ENCODE measurements at places on chromosomes 16 and 17.

- no peak for DNase-seq
Observed at GRCh38 chr16:52460639-52461178, 86.2 kb downstream of the TOX3 start.

GRCh38 chr17:46045639-46046038 lies 46.6 kb downstream of the STH start:
- DNase-seq, result no peak

DNA sequence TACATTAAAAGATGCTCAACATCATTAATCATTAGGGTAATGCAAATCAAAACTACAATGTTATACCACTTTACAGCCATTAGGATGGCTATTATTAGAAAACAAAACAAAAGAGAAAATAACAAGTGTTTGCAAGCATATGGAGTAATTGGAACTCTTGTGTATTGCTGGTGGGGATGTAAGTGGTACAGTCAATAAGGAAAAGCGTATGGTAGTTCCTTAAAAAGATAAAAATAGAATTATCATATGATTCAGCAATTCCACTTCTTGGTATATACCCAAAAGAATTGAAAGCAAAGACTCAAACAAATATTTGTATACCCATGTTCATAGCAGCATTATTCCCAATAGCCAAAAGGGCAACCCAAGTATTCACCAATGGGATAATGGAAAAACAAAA lies 1.4 kb upstream of the CAPNS2 start:
- no peak for DNase-seq

GRCh38 chr16:12132290-12132689 lies 155.8 kb downstream of the SNX29 start:
- no peak for DNase-seq

DNA sequence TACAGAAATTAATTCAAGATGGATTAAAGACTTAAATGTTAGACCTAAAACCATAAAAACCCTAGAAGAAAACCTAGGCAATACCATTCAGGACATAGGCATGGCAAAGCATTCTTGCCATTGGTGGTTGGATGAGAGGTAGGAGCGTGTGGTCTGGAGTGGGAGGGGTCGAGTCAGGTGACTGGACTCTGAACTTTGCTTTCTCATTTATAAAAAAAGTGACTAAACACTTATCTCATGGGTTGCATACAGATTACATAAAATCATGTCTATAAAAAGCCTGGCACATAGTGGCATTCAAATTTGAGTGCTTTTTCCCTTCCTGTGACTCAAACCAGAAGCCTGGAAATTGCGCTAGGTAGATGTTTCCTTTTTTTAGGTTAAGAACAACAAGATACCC lies 159.7 kb upstream of the SHISA6 start:
- no peak for DNase-seq

DNA sequence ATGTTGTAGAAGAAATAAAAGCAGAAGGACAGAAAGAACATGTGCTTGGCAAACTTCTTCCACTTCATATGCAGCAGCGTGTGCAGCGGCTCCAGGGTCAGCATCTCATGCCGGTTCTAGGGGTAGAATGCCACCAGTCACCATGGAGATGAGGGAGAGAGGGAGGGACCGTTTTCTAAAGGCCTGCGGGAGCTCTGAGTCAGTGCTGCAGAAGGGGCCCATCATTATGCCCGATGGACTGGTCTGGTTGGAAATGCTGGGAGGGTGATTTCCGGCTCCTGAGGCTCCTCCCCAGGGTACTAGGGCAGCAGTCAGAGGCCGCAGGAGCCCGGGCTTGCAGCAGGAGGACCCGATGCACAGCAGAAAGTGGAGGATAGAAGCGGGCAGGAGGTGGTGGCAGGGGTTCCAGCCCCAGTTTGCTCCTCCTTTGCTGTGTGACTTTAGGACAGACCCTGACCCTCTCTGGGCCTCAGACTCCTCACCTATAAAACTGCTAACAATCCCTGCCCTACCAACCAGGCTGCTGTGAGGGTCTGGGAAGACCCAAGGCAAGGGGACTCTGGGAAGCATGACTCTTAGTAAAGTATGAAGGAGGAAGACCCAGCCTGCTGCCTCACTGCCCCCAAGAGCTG lies 28.6 kb downstream of the TRPV3 start:
- no peak for DNase-seq

DNA sequence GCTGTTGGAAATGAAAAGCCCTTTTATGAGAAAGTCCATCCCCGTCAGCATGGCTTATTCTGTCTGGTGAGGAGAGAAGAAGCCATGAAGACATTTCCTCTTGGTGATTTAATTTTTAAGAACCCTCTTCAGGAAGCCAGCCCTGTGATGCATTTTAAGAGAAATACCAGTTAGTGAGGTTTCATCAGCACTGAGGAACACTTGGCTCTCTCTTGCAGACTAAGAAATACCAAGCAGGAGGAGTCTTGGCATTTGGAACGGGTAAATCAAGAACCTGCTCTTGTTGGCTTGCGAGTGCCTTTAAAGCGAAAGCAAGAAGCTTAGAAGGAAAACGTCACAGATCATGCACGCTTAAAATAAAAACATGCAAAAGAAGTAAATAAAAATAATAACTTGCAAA lies 17.5 kb downstream of the RAB11FIP3 start:
- DNase-seq, result no peak

- no peak for DNase-seq
Observed at GRCh38 chr17:67546578-67547527, 169.8 kb downstream of the PITPNC1 start.

GRCh38 chr16:46848768-46849764 lies 18.1 kb upstream of the C16orf87 start:
- DNase-seq, result no peak

GRCh38 chr16:66442502-66443268 lies 15.6 kb downstream of the BEAN1 start:
- no peak for DNase-seq

DNA sequence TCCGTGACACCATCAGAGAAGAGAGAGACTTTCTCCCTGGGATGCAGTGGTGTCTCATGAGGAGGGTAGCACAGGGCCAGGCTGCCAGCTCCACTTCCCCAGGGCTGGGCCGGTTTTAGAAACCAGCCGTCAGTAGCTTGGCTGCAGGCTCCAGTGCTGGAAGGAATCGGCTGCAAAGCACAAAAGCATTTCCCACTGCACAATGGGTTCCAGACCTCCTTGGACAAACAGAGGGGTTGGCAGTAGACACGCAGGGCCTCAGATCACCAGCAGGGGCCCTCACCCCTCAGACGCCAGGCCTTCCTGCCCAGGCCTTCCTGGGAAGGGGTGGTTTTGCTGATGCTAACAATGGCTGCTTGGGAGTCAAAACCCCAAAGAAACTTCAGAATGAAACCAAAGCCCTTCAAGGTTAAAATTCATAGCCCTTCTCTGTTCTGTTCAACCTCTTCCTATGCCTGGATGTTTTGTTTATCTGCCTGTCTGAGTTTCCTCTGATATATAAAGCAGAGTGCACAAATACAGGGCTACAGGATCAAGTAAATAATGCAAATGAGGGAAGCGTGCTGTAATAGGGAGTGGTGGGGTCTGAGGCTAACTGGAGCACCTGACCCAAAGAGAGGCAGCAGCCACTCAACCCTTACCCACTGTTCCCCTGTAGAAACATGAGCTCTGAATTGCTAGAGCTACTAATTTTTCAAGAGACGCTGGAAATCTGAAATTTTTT lies 26.2 kb downstream of the TEKT5 start:
- DNase-seq, result no peak

DNA sequence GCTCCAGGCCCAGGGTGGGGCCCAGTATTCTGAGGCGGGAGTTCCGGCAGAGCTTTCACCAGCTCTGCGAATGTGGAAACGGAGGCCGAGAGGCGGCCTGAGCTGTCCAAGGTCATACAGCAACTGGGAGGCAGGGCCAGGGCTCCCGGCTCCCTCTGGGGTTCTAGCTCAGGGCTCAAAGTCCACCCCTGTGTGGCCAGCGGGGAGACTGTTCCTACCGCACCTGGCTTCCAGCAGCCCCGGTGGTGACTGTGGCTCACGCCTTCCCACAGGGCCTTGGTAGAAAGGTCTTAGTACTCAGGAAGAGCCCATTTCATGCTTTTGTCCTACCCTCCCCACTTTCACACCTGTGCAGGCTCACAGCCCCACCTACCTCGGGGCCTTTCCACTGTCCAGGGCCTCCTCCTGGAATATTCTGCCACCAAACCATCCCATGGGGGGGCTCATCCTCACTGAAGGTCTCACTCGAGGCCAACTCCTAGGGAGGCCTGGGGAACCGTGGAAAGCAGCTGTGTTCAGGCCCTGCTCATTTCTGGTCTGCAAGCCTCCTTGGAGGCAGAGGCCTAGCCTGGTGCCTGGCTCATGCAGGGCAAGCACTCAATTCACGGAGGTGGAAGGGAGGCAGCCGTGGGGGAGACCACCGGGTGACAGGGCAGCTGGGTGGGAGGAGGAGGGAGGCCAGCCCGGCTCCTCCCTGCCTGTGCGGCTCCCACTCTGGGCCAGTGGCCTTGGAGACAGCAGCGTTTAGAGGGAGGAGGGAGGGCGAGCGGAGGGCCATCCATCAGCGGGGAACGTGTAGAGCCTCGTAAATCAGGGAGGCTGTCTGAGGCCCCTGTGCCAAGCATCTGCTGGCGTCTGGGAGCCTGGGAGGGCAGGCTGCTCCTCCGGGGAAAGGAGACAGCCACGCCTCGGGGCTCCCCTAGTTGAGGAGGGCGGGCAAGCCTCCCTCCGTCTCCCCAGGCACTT lies 12.7 kb upstream of the DOC2B start:
- DNase-seq, result peak; percentile 46

- no peak for DNase-seq
Observed at GRCh38 chr16:51698647-51699046, 547.6 kb upstream of the SALL1 start.

- DNase-seq, result no peak
Observed at GRCh38 chr17:61335845-61336655, 63.6 kb upstream of the TBX2 start.

DNA sequence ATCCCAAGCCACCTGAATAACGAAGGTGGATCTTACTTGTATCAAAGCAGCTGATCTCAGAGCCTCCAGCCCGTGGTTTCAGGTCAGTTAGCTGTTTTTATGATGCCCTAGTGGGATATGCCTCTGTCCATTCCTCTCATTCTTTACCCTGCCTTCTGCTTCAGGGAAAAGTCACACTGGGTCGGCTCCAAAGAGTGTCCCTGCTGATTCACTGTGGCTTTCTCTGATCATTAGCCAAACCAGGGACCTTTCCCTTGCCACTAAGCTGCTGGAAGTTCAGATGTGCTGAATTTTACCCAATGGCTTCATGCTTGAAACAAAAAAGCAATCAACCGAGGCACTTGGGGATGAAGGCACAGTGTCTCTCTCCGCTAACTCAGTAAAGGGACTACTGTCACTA lies 170.2 kb upstream of the SALL1 start:
- DNase-seq, result no peak

DNA sequence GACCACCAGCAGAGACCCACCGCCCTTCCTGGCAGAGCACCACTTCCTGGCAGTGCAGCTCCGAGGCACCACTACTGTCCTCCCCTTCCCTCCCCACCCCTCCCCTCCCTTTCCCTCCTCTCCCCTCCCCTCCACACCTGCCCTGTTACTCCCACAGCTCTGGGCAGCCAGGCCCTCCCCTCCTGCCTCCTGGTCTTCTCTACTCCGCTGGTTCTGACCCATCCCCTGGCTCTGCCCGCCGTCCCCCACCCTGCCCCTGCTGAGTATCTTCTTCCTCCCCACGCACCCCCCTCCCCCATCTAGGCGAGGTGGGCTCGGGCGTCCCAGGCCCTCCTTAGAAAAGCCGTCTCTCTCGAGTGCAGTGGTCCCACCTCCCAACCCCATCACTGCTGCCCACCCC lies 77.7 kb downstream of the AMFR start:
- DNase-seq, result no peak

- no peak for DNase-seq
Observed at GRCh38 chr17:64622931-64623654, 39.0 kb downstream of the SMURF2 start.

GRCh38 chr17:37060094-37060493 lies 111.3 kb downstream of the AATF start:
- DNase-seq, result no peak

DNA sequence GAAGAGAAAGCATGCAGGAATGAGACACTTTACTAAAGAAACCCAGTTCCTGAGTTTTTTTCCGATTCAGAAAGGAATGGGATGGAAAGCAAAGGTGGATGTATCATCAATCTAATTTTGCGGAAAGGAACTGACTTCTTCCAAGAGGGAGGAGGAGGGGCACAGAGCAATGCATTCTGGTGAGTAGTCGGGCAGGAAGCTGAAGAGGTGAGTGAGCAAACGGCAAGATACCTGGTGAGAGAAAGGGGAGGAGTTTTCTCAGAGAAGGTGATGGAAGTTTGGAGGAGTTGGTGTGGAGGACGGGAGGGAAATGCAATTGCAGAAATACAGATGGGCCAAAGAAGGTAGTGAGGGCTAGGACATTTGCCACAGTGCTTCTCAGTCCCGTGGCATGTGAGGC lies 713.2 kb downstream of the KCNJ2 start:
- no peak for DNase-seq

- DNase-seq, result no peak
Observed at GRCh38 chr17:78947235-78948149, 22.3 kb upstream of the TIMP2 start.

GRCh38 chr16:59759296-59759695 lies 1025.2 kb upstream of the GOT2 start:
- no peak for DNase-seq

- no peak for DNase-seq
Observed at GRCh38 chr16:69399361-69399760, 13.6 kb upstream of the TERF2 start.

GRCh38 chr16:67278773-67279295 lies 498 bp upstream of the PLEKHG4 start:
- DNase-seq, result no peak

GRCh38 chr16:53812914-53813313 lies 109.0 kb downstream of the FTO start:
- DNase-seq, result no peak

GRCh38 chr16:75572864-75573542 lies 6.8 kb downstream of the GABARAPL2 start:
- no peak for DNase-seq

- no peak for DNase-seq
Observed at GRCh38 chr16:78258375-78259065, 159.1 kb downstream of the WWOX start.

DNA sequence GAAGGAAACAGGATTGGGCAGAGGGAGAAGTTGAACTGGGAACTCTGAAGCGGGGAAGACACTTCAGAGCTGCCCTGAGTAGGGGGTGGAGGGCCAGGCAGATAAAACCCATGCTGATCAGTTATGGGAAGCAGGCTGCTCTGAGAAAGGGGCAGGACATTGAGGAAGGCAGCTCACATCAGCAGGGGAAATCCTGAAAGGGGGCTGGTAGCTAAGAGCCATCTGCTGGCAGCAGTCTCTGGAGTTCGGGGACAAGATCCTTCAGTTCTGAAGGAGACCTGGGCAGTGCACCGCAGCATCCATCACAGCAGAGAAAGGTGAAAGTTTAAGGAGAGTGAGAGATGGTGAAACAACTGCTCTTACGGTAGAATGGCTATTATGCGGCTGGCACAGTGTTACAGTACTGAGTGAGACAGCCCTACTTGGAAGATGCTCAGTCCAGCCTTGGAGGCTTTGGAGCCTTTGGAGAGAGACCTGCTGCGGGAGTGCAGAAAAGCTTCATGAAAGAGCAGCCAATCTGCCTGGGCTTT lies 5.4 kb upstream of the KIF18B start:
- no peak for DNase-seq
